ENCODE measurements at places on chromosomes 4 and X.

- DNase-seq, result no peak
These were observed 999 bp upstream of the CTBP1 start for GRCh38 chr4:1249731-1250526.

DNA sequence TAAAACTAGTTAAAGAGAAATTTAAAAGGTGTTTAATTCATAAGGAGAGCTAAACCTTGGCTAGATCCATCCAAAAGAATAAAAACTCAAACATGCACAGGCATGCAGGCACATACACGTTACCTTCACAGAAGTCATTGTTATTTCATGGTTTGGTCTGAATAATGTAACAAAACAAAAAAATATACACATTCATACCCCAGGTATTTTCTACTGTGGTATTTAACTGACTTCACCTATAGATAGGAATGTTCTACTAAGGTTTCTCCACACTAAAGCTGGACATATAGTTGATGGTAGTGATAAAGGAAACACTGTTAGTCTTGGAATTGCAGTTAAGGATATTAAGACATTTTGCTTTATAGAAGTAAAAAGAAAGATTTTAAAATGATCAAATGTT lies 283.6 kb upstream of the PCDH10 start:
- no peak for DNase-seq

- DNase-seq, result no peak
These were observed 681.9 kb upstream of the BOD1L1 start for GRCh38 chr4:14309431-14309830.

GRCh38 chr4:2731907-2732317 lies 24.2 kb downstream of the TNIP2 start:
- no peak for DNase-seq

DNA sequence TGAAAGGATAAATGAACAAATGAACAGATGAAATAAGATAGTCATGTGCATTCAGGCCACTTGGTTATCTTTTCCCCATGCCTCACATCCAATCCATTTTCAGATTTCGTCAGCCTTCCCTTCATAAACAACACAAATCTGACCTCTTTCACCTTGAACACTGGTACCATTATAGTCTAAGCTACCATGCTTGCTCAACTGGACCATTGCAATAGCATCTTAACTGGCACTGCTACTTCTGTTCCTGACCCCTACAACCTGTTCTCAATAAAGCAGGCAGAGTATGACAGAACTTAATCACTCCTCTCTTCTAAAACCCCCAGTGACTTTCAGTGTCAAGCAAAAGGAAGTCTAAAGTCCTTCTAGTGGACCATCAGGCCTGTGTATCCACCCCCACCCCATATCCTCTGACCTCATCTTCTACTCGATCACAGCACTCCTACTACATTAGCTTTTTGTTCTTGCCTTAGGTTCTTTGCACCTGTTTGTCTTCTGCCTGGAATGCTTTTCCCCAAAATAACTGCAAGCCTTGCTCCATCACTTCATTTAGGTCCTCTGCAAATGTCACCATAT lies 40.7 kb downstream of the LARP7 start:
- DNase-seq, result no peak

- DNase-seq, result no peak
These were observed 61.8 kb upstream of the SFRP2 start for GRCh38 chr4:153850533-153851280.

DNA sequence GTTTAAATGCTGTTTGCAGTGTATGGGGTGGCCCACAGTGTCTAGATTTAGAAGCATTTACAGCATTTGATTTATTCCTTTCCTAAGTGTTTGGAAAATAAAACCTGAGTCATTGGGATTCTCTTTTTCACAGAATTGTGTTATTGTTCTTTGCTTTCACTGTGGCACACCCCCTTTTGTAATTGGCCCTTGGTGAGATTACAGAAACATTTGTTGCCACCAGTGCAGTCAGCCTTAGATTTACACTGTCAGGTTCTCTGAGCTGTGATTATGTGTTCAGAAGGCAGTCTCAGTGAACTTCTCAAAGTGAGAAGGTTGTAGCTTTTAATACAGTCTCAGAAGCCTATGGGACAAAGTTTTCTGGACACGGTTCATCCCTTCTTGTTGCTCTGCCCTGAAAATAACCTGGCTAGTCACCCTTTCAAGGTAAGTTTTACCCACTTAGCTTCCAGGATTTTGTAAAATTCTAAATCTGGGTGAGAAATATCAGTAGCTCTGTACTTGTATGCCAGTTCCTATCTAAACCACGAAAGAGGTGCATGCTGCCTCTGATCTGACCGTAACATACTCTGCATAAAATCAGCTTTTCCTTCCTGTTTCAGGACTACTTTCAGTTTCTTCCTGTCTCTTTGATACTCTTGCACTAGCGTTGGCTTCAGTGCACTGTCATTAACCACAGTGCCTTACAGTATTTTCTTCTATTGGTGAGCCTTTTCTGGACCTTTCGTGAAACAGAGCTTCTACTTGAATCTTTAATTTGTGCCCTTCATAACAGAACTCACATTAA lies 12.6 kb downstream of the RUFY3 start:
- no peak for DNase-seq

DNA sequence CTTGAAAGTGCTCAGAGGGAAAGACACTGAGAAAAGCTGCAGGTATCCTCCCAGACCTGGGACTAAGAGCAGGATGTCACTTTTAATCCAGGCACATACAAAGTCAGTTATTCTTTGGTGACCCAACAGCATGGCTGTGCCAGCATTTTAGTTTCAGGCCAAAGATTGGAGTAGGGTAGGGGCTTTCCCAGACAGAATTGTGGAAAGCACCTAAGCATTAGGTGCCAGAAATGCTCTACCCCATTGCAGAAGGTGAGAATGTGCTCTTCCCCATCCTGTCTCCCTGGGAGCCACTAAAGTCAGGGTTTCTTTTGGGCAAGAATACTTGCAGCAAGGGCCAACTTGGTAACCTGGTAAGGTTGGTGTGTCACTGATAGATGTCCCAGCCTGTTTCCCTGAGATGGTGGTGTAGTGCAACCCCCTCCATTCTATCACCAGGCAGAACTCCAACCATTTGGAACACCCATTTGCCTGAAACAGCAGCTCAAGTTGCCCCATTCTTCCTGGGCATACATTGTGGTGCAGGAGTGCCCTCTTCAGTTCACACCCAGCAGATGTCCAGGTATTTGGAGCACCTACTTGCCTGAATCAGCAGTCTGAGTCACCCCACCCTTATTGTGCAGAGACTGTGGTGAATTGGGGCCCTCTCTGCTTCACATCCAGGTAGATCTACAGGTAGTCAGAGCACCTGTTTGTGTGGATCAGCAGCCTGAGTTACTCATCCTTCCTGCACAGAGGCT lies 183.5 kb downstream of the ZC4H2 start:
- DNase-seq, result no peak

DNA sequence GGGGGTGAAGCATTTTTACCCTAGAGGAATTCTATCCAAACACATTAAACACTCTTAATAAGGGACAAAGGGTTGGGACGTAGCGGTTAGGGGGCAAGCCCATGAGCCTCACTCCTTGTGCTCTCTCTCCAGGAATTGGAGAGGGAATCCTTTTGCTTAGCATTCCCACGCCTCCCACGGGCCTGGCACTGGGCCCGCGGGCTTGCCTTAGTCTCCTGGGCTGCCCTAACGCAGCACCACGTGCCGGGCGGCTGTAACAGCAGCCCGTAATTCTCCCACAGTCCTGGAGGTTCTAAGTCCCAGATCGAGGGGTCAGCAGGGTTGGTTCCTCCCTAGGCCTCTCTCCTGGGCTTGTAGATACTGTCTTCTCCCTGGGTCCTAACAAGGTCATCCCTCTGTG lies 67.5 kb downstream of the TBL1X start:
- DNase-seq, result no peak

GRCh38 chrX:12610079-12610478 lies 181.1 kb upstream of the PRPS2 start:
- no peak for DNase-seq

GRCh38 chrX:124393238-124393637 lies 46.9 kb downstream of the SH2D1A start:
- DNase-seq, result no peak

GRCh38 chrX:27466051-27466450 lies 2.9 kb upstream of the PPP4R3C start:
- no peak for DNase-seq

- no peak for DNase-seq
These were observed 143.7 kb downstream of the NAA11 start for GRCh38 chr4:79182209-79182608.

GRCh38 chr4:141432000-141432712 lies 204.2 kb upstream of the IL15 start:
- DNase-seq, result no peak

GRCh38 chrX:39162322-39162735 lies 361.1 kb downstream of the MID1IP1 start:
- no peak for DNase-seq

DNA sequence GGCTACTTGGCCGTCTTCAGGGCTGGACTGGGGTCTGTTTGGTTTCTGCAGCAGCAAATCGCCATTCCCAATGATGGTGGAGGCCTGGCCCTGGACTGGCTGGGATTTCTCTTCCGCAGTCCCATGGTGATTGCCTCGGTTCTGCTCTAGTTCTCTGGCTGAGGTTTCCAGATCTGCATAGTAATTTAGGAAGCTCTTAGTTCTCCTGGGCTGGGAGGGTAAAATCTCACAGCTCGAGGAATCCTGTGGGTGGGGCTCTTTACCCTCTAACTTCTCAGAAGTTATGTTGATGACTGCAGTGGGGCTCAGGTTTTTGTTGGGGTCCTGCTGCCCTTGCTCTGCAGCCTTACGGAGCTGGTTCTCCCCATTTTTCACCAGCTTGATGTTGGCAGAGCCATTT lies 200.6 kb downstream of the APBB2 start:
- no peak for DNase-seq

DNA sequence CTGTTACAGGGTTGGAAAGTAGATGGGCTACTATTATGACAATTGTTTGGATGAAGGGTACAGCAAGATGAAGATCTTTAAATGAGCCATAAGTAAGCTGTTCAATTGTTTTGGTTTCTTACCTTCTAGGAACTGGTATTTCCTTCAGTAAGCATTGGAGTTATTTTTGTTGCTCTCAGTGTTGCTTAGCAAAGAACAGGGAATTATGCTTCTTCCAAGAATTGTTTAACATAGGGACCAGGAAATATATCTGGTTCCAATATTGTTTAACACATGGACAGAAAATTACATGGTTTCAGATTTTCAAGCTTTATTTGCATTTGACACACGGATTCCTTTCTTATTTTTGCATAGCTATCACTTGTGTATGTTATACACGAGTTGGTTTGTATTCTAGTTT lies 1999.0 kb downstream of the ARAP2 start:
- no peak for DNase-seq

GRCh38 chr4:34636623-34637022 lies 1607.7 kb downstream of the ARAP2 start:
- no peak for DNase-seq

DNA sequence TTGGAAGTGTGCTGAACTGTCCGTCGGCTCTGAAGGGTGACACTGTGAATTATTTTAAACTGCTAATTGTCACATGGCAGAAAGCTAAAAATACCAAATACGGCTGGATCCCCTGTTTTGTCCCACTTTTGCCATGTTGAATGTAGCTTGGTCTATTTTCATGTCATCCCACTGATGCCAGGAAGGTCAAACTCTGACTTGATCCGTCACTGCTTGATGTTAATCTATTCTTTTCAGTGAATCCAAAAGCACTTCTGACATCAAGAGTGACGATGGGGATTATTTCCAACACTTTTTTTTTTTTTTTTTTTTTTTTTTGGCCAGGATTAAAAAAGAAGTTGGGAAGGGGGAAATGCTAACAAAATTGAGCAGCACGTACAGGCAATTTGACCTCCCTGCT lies 734.6 kb upstream of the TENM3 start:
- no peak for DNase-seq

DNA sequence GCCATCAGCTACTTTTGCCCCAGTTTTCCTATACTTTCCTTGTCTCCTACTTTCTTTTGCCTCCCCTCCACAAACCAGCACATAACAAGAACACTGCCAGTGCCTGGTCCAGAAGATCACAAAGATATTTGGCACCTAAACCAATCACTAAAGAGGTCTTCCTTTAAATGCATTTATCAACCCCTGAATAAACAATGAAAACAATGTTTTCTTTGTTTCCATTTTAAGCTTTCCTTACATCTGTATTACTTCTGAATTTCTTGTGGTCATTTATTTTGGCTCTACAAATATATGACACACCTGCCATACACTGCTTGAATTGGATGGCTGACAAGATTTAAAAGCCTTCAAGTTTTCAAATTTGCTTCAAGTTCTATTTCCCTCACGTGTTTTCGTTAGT lies 43.9 kb downstream of the MBNL3 start:
- DNase-seq, result no peak

DNA sequence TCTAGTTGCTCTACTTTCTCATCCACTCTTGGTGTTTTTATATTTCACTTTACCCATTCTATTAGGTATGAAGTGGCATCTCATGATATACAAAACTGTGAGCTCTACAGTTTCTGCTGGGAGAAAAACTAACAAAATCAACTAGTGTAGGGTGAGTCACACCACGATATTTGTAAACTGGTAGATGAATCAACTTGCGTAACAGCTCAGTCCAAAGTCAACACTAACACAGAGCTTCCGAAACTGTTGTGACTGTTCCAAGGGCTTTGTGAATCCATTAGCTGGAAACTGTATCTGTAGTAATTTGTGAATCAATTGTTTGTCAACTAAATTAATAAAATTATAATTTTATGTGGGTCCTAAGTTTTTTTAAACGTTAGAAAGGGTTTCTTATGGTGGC lies 119.8 kb upstream of the TSPAN5 start:
- DNase-seq, result no peak

DNA sequence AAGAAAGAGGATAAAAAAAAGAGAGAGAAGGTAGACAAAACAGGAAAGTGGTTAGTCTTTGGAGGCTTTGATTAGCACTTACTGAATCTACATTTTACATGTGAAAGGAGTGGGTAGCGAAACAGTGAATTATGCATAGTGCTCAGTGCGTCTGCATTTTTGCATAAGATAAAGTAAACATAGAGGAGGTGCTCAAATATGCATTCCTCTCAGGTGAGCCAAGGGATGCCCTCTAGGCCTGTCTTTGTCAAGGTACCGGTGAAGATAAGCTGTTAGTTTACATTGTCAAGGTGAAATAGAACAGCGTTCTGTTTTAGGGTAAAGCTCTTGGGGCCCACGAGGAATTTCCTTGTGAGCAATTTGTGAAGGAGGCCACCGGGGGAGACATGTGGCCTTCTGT lies 260.6 kb downstream of the TRIML1 start:
- DNase-seq, result no peak

GRCh38 chrX:82442281-82442680 lies 1065.8 kb upstream of the POU3F4 start:
- DNase-seq, result no peak

DNA sequence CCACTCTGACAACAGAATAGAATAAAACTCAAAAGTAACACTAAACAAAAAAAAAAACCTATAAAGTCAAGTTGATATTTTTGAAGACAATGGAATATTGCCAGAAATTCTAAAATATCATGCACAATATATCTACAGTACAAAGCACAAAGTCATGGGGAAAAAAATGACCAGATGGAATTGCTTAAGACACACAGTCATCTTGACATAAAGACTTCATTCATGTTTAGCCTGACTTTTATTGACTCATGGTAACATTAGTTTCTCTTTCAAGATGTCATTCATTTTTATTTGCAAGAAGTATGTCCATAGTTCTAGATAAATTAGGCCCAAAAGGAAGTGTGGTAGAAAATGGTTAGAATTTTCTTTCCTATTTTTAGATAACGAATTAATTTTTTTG lies 259.1 kb downstream of the CAMK2D start:
- DNase-seq, result no peak

GRCh38 chr4:161133586-161134276 lies 1030.1 kb downstream of the FSTL5 start:
- DNase-seq, result no peak
